ENCODE measurements at places on chromosomes 6 and 20. TPM values are rescaled to one million over a fixed set of nuclear protein-coding genes. Genes with fewer than 3 reads are reported as not detected.

Gene EFCAB8
- not detected for total RNA-seq

Gene CPXM1
- 12.5 TPM for total RNA-seq

Gene RNF144B
- 30.3 TPM for total RNA-seq

Gene TAP2
- 36.1 TPM for total RNA-seq

Gene ZNF391
- total RNA-seq, result 0.53 TPM

Gene BTN2A1
- 12.2 TPM for total RNA-seq

Gene HLA-DMB
- 1.8 TPM for total RNA-seq

Gene ACTL10
- 4.0 TPM for total RNA-seq

Gene UQCC2
- 24.6 TPM for total RNA-seq
